ENCODE measurements at places on chromosomes 3 and 15.

DNA sequence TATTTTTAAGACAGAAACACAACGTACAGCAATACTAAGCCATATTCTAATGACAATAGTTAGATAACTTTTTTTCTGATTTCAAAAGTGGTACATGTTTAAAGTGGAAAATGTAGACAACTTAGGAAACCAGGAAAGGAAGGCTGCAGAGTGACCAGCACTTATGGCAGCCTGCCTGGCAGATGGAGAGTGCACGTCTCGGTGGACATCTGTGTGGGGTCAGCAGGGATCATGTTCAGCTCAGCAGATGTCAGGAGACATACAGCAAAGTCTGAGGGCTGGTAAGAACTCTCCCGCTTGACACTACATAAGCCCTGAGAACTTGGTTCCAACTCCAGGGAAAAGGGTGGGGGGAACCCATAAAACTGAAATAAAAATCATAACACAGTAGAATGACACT, 128.6 kb upstream of the ADPGK start:
- DNase-seq: no peak

DNA sequence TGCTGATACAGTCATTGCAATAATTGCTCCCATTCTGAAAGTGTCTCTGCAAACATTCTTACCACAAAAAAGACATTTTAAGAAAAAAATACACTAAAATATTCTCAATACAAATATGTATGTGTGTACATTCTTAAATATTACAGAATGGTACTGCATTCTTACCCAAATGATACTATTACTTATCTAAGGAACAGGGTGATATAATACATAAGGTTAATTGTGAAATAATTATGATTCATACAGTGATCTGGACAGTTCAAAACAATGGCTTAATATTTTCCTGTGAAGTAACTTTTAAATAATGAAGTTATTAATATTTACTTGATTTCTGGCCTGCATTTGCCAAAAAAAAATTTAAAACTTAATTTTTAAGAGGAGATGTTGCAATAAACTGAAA, 694.6 kb downstream of the TUSC7 start:
- DNase-seq: no peak

DNA sequence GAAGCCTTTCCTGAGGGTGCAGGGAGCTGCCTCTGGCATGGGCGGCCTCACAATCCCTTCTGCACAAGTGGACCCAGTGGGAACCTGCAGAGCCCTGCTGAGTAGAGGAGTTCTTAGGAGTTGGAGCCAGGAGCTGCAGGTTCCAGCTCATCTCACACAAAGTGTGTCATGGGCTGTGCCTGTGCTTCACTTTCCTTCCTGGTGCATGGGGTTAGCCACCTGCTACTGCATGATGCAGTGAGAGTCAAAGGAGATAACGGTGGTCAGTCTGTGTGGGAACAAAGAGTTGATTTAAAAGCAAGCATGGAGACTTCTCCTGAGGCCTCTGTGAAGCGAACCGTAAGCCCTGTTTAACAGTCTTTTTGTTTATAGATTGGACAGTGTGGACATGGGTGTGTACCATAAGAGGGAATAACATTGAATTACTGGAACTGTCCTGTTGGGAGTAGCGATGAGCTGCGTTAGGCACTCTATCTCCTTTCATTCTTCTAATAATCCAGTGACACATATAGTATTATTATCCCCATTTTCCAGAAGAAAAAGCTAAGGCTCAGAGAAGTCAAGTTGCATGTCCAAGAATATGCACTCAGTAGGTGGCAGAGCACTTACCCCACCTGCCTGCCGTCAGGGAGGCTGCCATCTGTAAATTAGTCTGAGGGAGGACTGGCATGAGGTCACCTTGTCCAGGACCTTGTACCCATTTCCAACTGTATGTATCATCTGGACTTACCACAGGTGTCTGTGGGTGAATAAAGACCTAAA, 68.7 kb upstream of the PRR23C start:
- DNase-seq: no peak

DNA sequence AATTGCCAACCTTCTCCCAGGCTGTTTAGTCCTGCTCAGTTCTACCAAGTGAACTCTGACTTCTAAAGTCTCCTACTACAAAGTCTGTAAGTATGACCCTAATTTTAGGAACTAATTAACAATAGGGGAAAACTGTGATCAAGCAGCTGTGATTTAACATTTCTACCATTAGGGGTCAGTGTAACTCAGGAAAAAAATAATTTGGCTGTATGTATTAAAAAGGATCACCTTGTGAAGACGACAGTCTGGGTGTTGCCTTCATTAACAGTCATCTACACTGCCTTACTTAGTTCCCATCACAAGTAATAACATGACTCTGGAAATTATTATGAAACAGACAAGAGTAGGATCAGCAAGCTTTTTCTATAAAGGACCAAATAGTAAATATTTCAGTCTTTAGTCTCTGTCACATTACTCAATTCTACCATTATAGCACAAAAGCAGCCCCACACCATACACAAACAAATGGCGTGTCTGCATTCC, 4.2 kb upstream of the NPHP3 start:
- no peak for DNase-seq

DNA sequence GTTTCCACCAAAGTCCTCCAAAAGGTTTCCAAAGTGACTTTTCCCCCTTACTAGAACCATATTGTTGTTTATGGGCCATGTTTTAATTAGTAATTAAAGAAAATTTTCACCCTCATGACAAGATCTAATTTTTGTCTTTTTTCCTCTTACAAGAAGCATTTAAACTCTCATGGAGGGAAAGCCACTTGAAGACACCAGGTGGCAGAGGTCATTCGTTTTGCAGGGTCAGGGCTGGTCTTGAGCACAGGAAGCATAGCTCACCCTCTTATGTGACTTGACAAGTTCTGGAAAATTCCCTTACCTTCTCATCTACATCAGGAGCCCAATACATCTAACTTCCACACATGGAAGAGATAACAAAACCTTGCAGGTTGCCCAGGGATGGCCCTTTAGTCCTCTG, 163.7 kb downstream of the GREM1 start:
- no peak for DNase-seq

DNA sequence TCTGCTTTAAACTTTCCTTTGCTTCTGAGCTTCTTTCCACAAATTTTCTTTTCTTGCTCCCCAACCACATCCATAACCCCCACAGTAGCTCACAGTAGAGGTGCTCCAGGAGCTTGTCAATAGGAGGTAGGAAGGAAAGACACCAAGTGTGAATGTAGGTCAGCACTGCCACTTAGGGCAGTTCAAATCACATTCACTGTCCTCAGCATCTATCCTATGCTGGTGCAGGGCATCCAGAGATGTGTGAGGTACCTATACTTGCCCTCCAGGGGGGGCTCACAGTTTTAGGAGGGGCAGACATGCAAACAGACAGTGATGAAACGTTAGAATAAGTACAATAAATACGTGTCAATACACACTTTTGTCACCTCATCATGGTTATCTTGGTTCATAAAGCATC, 1.5 kb upstream of the SPSB4 start:
- DNase-seq: no peak

GRCh38 chr3:161673866-161674265, 177.3 kb downstream of the OTOL1 start:
- no peak for DNase-seq

DNA sequence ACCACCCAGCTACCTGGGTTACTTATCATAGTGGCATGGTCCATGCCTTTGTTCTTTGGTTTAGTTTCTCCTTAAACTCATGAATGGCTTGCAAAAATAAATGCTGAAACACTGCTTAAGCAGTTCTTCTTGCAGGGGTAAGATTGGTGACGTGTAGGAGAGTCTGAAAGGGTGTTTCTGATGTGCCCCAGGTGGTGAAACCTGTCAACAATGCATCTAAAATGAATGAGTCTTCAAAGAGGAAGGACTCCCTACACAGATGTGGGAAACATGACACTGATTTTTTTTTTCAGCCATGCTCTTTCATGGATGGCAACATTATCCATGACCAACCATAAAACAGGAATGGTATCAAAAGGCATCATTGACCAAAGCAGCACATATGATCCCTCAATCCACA, 72.0 kb downstream of the KCNH8 start:
- DNase-seq: no peak

GRCh38 chr3:129485721-129486663, 42.4 kb upstream of the RHO start:
- DNase-seq: no peak

DNA sequence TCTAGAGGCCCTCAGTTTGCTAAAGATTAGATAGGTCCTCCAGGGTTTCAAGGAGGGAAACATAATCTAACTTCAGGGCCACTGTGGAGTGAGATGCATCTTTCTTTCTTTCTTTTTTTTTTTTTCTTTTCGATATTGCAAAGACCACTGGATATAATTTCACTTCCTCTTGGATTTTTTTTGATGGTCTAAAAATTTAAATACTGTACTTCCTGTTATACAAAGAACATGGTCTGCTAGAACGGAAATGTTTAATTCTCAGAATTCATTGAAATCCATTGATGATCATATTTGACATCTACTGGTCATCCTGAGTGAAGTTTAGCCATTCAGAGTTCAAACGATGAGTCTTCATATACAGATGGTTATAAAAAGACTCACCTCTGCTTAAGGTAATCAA, 808.8 kb upstream of the LMCD1 start:
- no peak for DNase-seq

GRCh38 chr3:134094491-134094890, 64.8 kb upstream of the SLCO2A1 start:
- DNase-seq: peak; percentile 12

DNA sequence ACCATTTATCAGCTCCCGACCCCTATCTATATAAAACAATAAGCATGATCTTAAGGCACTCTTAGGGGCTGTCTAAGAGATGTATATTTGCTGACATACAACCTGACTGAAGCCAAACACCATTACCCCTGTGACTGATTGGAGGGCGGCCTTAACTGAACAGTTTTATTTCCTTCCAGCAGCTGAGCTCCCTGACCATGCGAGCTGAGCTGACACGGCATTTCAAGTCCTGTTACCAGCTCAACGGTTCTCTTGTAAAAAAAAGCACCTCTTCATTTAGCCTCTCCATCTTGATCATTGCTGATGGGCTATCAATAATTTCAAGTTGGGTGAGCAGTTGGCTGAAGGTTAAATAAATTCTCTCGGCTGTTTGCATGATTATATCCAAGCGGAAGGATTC, 33.4 kb upstream of the BNIP2 start:
- DNase-seq: no peak

DNA sequence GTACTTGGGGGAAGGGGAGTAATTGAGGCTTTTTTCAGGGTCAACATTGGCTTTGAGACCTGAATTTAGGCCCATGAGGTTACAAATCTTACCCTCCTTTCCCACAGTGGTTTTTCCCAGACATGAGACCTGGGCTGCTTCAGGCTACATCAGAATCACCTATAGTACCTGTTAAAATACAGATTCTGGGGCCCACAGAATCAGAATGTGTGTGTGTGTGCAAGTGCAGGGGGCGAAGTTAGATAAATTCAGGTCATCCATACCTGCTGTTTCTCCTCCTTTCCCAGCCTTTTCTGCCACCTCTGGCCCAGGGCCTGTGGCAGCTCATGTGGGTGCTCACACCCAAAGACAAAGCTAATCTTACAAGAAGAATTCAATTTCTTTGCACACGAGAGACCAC, 110.5 kb downstream of the RAB11A start:
- no peak for DNase-seq

GRCh38 chr3:8911781-8912180, 51.5 kb downstream of the RAD18 start:
- no peak for DNase-seq

DNA sequence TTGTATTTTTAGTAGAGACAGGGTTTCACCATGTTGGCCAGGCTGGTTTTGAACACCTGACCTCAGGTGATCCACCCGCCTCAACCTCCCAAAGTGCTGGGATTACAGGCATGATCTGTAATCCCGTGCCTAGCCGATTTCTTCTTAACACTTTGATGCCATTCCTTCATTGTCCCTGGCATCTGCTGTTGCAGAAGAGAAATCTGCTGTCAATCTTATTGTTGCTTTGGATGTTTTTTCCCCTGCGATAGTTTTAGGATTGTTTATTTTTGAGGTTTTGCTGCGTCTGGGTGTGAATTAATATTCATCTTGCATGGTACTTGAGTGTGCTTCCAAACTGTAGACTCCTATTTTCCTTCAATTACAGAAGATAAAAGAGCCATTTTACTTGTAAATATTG, 99.4 kb upstream of the ADAMTSL3 start:
- no peak for DNase-seq

DNA sequence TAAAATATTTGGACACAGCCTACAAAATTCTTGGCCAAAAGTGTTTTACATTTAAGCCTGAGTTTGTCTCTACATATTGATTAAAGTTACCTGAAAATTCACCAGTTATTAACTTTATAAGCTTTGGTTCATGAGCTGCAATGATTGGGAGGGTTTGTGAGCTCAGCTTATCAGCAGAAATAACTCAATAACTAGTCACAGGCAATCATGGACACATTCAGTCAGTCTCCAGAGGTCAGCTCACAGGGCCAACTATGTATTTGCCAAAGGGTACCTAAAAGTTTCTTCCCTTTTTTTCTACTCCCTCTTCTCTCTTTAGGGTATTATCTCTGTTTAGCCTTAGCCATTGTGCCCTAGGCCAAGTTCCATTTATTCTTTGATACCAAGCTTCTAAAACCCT, 145.9 kb downstream of the ZPLD1 start:
- DNase-seq: no peak

GRCh38 chr3:194140520-194141414, 4.8 kb downstream of the HES1 start:
- no peak for DNase-seq

DNA sequence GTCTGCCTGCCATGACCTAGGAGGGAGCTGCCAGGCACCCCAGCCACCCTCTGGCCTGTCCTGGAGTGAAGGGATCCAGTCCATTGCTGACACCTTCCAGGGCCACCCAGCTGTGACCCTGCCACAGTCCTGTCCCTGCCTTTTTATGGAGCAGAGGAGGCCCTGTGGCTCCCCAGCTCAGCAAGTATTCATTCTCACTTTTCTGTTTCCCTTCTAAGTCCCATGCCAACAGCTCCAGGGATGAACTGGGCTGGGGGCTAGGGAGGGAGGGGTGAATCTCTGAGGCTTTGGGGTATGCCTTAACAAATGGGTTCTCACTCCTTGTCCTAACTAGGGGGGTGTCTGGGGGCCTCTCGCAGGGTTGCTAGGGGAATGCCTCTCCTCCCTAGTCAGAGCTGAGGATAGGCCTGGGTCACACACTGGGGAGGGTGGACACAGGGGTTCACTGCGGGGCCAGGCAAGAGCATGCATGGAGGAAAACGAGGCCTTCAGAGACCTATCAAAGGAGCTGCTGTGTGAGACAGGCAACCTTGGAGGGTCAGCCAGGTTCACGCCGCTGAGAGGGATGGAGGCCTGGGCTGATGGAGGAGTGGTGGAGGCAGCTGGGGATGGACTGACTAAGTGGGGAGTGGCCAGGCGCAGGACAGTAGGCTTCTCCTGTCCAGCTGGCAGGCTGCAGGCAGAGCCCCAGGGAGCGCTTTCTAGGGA, 31.8 kb downstream of the EPHB3 start:
- DNase-seq: no peak

DNA sequence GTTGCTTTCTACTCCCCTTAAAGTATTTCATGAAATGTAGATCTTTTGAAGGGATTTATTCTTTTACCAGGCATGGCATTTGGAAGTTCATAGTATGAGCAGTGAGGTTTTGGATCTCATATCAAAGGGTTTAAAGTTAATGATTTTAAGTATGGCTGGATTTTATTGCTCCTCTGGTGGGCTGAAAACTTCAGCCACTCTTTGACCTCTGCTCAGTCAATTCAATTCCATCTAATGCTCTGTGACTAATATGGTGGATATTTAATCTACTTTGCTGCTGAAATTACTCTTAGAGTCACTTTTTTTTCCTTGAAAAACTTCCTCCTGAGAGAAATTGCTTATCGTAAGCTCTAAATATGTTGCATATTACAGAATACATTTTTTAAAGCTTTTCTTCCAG, 218.6 kb downstream of the NR2F2 start:
- DNase-seq: no peak

Data from HS-27A (cell line).